ENCODE measurements at places on chromosomes 4 and X.

DNA sequence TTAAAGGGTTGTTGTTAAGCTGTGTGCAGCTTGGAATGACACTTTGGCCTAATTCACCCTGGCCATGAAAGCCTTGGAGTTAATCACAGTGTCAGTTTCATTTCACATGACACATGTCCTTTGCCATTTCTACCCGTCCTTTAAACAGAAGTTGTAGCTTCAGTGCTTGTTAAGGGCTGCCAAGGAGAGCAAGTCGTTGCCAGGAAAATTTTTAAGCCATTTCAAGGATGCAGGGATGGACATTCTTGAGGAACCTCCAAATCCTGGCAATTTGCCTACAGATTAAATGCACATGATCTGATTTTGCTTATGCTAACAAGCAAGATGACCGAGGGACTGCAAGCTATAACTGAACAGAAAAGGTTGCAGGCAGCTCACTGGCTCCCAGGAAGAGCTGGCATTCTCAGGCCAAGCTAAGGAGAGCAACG is 40.5 kb downstream of the SETD7 start:
- no peak for DNase-seq

- no peak for DNase-seq
Measured at GRCh38 chrX:22527302-22527701, 254.6 kb downstream of the CBLL2 start.

DNA sequence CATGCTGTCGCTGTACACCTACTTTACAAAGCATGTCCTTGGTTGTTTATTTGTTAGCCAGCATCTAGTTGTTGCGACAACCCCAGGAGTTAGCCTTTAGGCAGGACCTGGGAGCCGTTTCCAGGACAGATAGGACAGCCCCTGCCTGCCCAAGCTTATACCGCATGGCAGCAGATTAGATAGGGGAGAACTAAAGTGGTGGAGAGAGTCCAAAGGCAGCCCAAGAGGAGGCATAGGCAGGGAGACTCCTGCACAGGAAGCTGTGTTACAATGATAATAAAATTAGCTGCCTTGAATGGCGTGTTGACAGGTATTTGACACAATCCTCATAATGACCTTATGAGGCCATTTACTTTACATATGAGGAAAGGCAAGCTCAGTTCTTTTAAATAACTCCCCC is 13.0 kb downstream of the NSDHL start:
- DNase-seq, result no peak

GRCh38 chr4:10175626-10176025 is 59.0 kb upstream of the WDR1 start:
- no peak for DNase-seq

- no peak for DNase-seq
Measured at GRCh38 chrX:45709381-45709780, 508.7 kb upstream of the DIPK2B start.

GRCh38 chr4:106818764-106819163 is 217.3 kb downstream of the DKK2 start:
- DNase-seq, result no peak

- DNase-seq, result no peak
Measured at GRCh38 chrX:150566734-150567182, 1.7 kb upstream of the MTM1 start.

DNA sequence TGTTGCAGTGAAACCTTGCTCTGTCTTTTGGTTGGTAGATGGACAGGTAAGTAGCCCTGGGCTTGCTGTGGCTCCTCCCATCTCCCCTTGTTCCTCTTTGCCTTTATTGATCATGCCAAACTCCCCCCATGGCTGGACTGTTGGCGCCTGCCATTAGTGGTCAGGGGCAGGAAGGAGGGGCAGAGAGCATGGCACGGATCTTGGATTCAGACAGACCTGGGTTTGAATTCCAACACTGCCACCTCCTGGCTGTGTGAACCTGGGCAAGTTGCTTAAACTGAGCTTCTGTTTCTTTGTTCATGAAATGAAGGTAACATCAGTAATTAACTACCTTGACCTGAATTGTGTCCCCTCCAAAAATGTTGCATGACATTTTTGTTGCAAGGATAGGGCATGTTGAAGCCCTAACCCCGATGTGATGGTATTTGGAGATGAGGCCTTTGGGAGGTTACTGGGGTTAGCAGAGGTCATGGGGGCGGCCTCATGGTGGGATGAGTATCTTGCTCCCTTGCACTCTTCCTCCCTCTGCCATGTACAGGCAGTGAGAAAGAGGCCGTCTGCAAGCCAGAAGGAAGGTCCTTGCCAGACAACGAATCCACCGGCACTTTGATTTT is 6.0 kb downstream of the SLC2A9 start:
- no peak for DNase-seq

DNA sequence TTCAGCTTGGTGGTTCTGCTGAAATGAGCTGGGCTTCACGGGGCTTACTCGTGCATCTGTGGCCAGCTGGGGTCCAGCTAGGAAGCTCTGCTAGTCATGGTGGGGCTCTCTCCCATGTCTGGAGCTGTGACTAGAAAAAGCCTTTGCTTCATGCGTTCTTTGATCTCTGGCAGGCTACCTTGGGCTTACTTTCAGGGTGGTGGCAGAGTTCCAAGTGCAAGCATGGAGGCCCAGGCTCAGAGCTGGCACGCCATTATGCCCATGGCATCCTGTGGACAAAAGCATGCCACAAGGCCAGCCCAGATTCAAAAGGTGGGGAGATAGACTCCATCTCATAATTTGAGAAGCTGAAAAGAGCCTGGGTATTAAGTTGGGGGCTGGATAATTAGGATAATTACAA is 55.4 kb upstream of the GBA3 start:
- no peak for DNase-seq

DNA sequence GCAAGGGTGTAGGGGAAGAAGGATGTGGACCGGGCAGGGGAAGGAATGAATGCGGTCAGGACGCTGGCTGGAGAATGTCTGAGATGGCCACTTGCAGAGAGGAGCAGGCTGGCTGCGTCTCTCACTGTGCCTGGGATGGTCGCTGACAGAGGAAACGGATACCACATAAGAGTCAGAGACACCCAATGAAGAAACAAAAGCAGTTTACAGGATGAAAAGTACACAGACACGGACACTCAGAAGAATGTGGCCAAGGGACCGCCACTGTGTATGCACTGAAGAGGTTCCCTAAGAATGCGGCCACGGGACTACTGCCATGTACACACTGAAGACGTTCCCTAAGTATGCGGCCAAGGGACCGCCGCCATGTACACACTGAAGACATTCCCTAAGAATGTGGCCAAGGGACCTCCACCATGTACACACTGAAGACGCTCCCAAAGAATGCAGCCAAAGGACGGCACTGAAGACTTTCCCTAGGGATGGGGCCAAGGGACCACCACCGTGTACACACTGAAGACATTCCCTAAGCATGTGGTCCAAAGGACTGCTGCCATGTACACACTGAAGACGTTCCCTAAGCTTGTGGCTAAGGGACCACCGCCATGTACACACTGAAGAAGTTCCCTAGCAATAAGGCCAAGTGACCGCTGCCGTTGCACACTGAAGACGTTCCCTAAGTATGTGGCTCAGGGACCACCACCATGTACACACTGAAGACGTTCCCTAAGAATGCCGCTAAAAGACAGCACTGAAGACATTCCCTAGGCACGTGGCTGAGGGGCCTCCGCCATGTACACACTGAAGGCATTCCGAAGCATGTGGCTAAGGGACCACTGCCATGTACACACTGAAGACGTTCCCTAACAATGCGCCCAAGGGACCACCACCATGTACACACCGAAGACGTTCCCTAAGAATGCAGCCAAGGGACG is 32.2 kb downstream of the DHRSX start:
- no peak for DNase-seq

- DNase-seq, result no peak
Measured at GRCh38 chrX:76893930-76894329, 466.4 kb downstream of the MAGEE1 start.

DNA sequence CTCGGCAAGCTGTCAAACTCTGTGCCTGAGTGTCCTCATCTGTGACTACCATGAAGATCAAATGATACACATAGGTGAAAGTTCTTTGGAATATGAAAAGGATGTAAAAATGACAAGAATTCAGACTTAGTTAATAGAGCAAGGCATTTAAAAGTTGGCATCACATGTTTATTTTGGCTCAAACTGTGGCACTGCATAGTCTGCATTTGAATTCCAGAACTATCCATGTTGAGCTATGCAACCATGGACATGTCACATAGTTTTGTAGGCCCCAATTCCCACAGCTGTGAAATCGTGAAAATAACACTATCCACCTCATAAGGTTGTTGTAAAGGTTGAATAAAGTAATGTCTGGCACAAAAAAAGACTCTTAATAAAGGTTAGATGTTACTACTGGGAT is 33.9 kb downstream of the AFF2 start:
- DNase-seq, result no peak

DNA sequence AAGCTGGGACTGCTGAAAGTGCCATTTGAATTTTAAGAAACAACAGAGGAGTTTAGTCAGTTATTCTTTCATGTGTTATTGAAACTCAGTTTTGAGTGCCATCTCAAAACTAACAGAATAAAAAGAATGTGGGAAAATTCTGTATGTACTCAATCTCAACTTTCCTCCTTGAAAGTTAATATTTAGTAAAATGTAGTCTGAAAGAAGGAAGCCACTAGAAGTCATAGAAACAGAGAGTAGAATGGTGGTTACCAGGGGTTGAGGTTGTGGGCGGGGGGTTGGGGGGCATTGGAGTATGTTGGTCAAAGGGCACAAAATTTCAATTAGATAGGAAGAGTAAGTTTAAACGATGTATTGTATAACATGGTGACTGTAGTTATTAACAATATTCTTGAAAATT is 628.3 kb upstream of the MAGEB2 start:
- no peak for DNase-seq

GRCh38 chr4:76993787-76994641 is 44.5 kb downstream of the SEPTIN11 start:
- peak; percentile 81 for DNase-seq

DNA sequence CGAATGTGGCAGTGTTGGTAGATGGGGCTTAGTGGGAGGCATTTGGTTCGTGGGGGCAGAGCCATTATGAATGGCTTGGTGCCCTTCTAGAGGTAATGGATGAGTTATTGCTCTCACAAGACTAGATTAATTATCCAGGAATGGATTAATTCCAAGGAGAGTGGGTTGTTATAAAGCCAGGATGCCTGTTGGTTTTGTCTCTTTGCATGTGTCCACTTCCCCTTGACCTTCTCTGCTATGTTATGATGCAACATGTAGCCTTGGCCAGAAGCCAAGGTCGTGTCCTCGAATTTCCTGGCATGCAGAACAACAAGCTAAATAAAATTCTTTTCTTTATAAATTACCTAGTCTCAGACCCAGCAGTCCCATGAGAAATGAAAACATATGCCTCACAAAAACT is 111.2 kb upstream of the PLS3 start:
- DNase-seq, result no peak

GRCh38 chr4:87390551-87390890 is 467 bp downstream of the HSD17B11 start:
- DNase-seq, result peak; percentile 33

DNA sequence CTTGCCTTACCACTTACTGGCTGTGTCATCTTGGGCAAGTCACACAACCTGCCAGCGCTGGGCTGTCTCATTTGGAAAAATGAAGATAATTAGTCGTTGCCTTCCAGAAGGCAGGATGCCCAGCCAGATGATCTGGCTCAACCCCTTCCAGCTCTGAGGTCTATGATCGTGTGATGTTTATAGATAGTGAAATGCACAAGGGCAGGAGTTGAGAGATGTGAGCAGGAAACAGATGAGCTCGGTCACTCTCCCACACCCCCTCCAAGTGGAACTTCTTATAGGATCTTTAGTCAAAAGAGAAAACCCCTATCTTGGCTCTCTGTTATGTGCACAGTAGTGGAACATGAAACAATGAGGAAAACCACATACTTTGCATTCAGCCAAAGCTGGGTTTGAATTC is 336.8 kb upstream of the PPARGC1A start:
- no peak for DNase-seq

GRCh38 chrX:40581336-40581920 is 658 bp downstream of the ATP6AP2 start:
- peak; percentile 48 for DNase-seq

DNA sequence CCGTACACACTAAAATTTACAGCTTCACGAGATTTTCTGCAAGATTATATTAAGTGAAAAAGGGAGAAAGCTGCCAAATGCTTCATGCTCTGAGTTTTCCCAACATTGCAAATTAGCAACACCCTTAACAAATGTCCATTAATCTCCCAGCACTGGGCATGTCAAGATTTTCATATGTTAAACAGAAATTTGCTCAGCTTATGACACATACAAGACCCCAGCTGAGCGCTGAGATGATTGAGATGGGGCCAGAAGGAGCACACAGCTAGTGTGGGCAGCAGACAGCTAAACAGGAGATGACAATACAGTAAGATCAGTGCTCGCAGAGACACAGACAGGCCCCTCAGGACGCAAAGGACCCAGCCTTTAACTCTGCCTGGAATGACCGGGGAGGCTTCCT is 208.8 kb downstream of the STK32B start:
- DNase-seq, result no peak

GRCh38 chr4:170884969-170885570 is 795.3 kb upstream of the AADAT start:
- DNase-seq, result no peak

DNA sequence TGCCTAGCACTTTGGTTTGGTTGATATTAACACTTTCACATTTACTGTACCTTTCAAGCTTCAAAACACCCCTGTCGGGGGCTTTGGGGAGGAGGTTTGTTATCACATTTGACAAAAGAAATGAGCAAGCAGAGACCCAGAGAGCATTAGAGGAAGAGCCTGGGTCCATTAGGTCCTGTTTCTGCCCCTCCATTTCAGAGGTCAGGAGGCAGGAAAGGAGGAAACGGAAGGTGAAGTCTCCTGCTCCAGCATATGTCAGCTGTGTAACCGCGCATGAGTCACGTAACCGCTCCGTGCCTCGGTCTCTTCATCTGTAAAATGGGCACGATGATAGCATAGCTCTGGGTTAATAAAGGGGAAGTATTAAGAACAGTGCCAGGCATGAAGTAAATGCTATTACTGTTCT is 201.9 kb upstream of the BCOR start:
- DNase-seq, result peak; percentile 39

DNA sequence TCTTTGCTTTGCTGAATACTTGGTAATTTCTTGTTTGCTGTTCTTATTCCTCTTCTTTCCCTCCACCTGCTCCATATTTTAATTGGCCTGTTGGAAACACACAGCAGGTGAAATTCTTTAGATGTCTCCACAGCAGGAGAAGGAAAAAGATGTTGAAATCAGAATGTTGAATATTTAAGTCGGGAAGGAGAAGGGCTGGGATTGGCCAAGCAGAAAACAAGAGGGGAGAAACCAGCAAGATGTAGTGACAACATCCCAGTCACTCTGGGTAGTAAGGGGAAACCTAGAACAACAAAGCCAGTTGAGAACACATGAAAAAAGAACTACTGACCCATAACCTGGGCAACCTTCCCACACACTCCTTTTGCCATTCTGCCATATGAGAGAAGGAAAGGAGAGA is 37.3 kb upstream of the STAG2 start:
- no peak for DNase-seq

DNA sequence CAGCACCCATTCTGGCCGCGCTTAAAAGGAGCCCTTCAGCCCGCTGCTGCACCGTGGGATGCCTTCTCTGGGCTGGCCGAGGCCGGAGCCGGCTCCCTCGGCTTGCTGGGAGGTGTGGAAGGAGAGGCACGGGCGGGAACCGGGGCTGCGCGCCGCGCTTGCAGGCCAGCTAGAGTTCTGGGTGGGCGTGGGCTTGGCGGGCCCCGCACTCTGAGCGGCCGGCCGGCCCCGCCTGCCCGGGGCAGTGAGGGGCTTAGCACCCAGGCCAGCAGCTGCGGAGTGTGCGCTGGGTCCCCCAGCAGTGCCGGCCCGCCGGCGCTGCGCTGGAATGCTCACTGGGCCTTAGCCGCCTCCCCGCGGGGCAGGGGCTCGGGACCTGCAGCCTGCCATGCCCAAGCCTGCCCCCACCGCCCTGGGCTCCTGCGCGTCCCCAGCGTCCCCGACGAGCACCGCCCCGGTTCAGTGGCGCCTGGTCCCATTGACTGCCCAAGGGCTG is 111.3 kb downstream of the PCDH18 start:
- DNase-seq, result no peak
